ENCODE measurements at places on chromosomes 2 and 18. TPM values are rescaled to one million over a fixed set of nuclear protein-coding genes. Genes with fewer than 3 reads are reported as not detected.
A peak's percentile ranks its signal among the peaks of the same experiment; 100 is the strongest.

GRCh38 chr2:9972621-9973479, 21.4 kb downstream of the GRHL1 start:
- DNase-seq = no peak

DNA sequence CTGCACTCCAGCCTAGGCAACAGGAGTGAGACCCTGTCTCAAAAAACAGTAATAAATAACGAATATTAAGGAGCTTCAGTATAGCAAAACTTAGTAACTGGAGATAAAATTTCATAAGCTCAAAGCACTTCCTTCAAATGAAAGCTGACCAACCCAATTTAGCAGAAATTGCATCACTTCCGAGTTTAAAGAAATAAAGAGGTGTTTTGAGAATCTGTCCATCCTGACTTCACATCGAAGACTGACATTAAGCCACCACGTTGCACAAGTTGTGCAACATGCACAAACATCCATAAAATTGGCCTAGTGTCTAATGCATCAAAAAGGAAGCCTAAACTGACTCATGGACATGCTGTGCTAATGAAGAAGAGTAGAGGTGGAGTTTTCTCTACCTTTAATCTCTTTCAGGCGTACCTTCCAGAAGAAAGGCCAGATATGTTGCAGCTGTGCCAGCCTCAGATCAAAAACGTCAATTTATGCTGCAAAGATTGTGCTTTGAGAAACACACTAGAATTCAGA, 7.7 kb upstream of the DSG3 start:
- DNase-seq = no peak

The CEBPZOS gene
- 65.0 TPM for total RNA-seq

DNA sequence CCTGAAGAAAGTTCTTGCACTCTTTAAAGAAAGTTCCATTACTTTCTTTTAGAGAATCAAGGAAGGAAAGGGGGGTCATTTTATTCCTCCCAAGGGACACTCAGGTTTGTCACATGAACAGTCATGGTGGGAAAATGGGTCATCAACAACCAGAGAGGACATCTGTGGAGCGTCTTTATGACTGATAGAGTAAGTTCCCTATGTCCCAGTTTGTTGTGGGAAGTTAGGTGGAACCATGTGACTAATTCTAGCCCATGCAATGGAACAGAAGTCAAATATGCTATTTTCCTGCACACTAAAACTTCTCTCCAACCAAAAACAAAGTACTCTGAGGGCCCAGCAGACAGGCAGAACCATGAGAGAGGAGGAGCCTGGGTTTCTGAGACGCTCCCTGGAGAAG, 165.6 kb upstream of the SERTAD2 start:
- DNase-seq = no peak

The EFHD1 gene
- total RNA-seq = 26.3 TPM

The CDK15 gene
- 0.35 TPM for total RNA-seq

DNA sequence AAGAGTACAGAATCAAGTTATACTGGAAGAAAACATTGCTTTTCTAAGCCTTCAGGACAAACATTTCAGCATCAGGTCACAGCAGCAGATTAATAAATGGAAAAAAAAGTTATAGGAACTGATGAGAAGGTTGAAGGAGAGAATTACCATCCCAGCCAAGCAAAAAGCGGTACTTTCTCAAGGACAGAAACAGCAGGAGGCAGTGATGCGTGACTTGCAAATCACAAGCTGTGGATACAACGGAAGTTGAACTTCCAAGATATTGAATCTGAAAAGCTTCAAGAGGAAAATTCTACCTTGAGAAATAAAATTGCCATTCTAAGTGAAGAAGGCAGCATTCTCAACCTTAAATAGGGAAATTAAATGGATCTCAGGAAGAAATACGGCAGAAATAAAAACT, 18.5 kb upstream of the SERPINB12 start:
- no peak for DNase-seq

The MARCO gene
- total RNA-seq = 19.7 TPM

The TSHZ1 gene
- total RNA-seq = 23.1 TPM

GRCh38 chr2:217836901-217837491, 165.8 kb downstream of the TNS1 start:
- peak; percentile 91 for DNase-seq

GRCh38 chr18:47204908-47205522, 28.9 kb upstream of the IER3IP1 start:
- no peak for DNase-seq

DNA sequence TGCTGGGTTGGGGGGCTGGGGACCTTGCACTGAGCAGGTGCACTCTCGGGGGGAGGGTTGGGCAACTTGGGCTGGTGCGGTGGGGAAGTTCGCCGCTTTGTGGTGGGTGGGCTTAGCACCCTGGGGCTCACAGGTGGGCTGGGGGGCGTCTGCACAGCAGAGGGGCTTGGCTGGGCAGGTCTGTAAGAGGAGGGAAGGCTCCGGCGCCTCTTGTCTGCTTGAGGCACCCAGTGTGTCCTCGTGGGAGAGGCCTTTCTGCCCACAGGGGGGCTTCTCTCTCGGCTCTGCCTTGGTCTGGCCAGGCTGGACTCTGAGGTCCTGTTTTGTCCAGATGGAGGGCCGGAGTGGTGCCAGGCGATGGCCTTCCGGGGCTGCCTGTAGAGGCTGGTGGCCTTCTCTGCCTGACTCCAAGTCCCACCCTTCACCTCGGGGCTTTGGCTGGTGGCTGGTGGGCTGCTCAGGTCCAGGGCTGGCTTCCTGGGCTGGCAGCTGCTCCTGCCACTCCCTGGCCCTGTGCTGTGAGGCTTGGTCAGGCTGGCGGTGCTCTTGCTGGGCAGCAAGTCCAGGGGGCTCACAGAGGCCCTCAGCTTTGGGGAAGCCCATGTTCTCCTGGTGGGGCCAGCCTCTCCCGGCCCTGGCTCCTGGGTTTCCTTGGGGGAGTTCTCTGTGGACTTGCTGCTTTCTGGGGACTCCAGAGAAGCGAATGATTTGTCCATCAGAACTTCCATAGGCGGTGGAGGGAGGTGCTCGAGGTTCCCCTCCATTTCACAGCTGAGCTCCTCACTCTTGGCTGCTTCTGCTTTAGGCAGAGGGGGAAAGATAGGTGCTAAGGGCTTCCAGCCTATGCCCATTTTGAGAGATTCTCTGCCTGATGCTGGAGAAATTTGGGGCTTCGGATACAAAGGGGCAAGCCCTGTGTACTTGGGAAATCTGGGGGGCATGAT, 3.0 kb downstream of the PCARE start:
- DNase-seq = no peak

The SGPP2 gene
- total RNA-seq = 19.0 TPM

The CFAP65 gene
- not detected for total RNA-seq

The IHH gene
- total RNA-seq = not detected

Data from Right ventricle myocardium inferior (tissue), 1 donor.